ENCODE measurements at places on chromosomes 2 and 18.

DNA sequence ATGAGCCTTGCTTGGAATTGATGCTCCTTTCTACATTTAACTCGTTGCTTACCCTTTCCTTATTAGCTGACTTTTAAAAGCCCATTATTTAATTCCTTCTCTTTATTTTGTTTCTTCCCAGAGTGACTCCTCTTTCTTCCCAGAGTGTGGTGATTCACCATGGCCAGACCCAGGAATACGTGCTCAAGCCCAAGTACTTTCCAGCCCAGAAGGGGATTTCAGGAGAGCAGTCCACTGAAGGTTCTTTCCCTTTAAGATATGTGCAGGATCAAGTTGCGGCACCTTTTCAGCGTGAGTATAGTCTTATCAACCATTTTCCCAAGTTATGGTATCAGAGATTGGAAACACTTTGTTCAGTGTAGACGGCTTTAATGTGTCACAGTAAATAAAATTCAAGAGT is 163.7 kb downstream of the LTBP1 start:
- no peak for DNase-seq

- no peak for DNase-seq
These were observed 1.0 kb upstream of the MOGAT1 start for GRCh38 chr2:222670191-222671038.

DNA sequence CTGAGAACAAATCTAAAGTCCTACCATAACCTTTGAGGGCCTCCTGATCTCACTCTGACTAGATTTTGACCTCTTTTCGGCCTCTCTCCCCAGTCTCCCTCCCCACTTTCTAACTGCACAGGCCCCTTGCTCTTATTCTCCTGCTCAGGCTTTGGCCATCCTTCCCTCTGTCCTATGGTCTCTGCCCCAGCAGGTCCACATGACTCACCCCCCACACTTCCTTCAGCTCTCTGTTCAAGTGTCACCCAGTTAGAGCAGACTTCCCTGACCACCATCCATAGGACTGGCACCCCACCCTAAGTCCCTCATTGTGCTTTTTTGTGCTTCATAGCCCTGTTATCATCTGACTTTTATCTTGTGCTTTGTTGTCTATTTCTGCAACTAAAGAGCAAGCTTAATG is 41.2 kb upstream of the NT5C1B start:
- DNase-seq: no peak

GRCh38 chr2:96105152-96105915 is 11.0 kb downstream of the ADRA2B start:
- DNase-seq: peak; percentile 12

- DNase-seq: no peak
These were observed 114.0 kb downstream of the HIBCH start for GRCh38 chr2:190205657-190206056.

- DNase-seq: no peak
These were observed 212.2 kb downstream of the CAMKMT start for GRCh38 chr2:44573996-44574395.

DNA sequence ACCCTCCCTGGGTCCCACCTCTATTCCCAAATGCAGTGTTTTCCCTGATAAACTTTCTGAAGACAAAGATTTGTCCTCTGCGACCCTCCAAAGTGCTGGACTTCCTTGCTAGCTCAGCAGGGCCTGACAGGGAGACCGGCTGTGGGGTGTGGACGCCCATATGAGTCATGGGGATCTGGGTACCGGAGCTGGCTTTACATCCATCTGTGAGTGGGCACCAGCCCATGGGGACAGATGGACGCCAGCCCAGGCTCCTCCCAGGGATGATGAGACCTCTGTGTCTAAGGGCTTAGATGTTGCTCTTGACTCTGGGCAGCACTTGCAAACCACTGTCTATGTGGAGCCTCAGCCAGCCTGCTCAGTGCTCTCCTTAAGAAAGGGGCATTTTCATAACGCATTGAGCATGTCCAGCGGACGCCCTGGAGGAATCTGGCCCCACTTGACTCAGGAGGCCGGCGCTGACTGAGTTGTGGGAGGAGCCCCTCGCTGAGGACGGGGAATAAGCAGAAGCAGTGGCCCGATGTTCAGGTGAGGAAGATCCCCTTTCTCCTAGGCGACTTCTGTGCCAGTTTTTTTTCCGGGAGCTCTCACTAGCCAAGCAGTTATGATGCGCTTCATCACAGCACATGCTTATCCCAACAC is 229.4 kb upstream of the MYT1L start:
- DNase-seq: no peak

DNA sequence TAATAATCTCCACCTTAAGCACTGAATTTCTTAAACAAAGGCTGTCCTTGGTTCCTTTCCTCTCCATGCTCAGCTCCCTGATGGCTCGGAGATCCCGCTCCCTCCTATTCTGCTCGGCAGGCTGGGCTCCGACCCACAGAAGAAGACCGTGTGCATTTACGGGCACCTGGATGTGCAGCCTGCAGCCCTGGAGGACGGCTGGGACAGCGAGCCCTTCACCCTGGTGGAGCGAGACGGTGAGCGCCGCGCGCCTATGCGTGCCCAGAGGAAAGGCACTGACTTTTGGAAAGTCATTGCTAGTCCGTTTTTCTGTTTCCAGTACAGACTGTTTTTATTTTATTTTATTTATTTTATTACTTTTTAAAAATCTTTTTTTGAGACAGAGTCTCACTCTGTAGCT is 9.6 kb downstream of the CNDP2 start:
- no peak for DNase-seq

DNA sequence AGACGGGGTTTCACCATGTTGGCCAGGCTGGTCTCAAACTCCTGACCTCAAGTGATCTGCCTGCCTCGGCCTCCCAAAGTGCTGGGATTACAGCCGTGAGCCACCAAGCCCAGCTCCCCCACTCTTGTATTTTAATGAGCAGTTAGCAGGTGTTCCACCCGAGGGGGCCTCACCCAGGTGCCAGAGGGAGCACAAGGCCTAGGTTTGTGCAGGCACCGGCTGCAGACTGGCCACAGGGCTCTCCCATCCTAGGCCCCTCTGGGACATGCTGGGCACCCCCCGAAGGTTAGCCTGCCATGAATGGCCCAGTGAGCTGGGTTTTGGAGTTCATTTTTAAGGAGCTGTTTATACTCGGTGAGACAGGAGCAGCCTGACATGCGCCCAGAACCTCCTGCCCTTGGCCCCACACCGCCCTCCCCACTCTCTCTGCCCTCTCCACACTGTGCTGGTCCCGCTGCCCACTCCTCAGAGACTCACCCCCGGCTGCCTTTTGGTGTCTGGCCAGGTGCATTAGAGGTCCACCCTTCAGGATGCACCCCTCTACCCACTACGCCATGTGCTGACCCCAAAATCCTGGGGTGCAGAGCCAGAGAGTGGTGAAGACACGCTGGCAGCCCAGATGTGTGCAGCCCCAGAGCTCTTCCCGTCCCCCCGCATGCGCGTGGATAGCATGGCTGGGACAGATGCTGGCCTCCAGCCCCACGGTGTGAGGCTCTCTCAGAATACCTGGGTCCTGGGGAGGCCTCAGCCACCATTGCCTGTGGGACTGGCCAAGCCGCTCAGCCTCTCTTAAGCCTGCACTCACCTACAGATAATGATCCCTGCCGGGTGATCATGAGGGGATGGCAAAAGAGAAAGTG is 11.2 kb upstream of the KLF11 start:
- DNase-seq: no peak

- DNase-seq: no peak
These were observed 202.6 kb upstream of the SMAD2 start for GRCh38 chr18:48132797-48133655.

DNA sequence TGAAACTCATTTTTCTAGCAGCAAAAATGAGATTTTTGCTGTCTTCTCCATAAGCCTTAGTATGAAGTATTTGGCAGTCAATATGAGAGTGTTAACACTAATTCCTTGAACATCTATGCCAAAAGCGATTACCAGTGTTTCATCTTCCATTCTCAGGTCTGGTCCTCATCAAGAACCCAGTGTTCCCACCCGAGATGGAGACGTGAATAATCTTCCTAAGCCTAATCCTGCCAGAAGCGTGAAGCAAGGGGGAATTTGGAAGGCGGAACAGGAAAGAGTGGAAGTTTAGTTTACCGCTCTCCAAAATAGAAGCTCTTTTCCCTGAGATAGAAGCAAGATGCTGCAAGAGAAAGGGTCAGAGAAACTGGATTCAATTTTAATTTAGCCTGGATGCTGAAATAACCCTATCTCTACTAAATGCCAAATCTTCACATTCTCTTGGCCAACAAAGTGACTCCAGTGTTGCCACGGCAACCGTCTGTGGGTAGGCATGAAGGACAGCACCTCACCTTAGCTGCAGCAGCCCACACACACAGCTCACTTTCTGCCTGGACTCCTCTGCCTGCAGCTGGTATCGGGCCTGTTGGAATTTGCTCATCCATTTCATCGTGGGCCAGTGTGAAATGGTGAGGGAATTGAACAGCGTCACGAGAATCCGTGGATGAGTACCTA is 711.1 kb downstream of the CBLN2 start:
- no peak for DNase-seq

- DNase-seq: no peak
These were observed 21.1 kb upstream of the POLE4 start for GRCh38 chr2:74937221-74937880.

DNA sequence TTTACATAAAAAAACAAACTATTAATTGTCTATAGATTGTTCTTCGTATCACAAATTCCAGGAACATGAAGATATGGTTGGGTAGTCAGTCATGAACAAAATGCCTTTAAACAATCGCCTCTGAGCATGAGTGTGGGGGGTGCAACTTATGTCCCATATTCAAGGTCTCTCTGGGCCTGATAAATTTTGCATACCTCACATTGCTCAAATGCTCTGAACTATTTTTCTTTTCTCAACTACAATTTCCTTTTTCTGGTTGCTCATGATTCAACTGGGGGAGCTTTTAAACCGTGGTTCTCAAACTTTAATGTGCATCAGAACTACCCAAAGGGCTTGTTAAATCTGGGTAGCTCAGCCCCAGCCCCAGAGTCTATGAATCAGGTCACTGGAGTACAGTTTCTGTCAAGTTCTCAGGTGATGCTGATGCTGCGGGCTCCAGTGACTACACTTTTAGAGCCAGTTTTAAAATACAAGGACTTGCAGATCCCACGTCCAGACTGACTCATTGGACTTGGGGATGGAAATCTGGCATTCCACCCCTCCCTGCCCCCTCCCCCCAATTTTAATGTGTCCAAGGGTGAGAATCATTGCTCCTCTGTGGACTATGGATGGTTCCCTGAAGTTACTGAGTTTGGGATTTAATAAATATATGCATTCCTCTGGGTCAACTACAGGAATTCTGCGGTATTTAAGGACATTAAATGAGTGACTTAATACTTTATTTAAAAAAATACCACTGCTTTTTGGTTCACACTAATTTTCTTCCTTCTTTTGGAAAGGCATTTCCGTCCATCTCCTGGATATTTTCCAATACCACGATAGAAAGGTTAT is 1.5 kb upstream of the GPD2 start:
- no peak for DNase-seq

DNA sequence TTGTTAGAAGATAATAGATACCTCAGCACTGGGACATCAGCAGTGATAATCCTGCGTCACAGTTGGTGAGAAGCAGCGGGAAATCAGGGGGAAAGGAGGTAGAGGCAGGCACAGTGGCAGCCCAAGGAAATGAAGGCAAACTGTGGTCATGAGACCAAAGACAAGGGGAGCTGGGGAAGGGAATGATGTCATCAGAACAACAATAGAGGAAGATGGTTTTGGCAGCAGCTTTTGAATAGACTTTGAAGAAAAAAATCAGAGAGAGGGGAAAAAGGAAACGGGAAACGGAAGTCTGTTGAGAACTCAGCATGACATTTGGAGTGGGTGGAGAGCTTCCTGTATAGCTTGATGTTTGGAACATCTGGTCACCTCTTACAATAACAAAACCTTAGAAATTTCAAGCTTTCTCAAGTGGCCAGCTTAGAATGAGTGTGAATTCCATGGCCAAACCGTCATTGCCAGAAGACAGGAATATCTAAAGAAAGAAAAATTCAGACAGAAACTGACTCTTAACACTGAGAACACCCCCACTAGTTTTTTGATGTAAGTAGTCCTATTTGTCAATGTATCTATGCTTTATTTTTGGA is 18.4 kb upstream of the YES1 start:
- DNase-seq: no peak

GRCh38 chr2:86037795-86038192 is 67.9 kb downstream of the POLR1A start:
- DNase-seq: peak; percentile 38

- no peak for DNase-seq
These were observed 49.1 kb downstream of the NHEJ1 start for GRCh38 chr2:219111375-219112061.

GRCh38 chr18:53944721-53945120 is 279.7 kb downstream of the MBD2 start:
- DNase-seq: no peak

DNA sequence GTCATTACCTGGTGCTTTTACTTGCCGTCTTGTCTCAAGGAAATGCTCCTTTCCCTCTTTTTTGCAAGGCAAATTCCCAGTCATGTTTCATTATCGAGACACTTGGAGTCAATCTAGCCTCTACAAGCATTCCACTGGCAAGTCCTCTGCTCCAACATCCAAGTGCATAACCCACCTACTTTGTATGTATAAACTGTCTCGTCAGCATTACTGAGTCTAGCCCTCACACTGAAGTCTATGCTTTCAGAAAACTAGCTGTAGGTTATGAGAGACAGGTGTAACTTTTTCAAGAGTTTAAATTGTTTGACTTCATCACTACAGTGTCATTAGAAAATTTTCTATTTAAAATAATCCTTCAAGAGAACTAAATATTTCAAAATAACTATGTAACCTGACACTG is 319.2 kb downstream of the NBAS start:
- no peak for DNase-seq

- DNase-seq: no peak
These were observed 44.7 kb upstream of the EML6 start for GRCh38 chr2:54678719-54679118.

GRCh38 chr18:22267225-22267624 is 97.8 kb downstream of the GATA6 start:
- DNase-seq: no peak

DNA sequence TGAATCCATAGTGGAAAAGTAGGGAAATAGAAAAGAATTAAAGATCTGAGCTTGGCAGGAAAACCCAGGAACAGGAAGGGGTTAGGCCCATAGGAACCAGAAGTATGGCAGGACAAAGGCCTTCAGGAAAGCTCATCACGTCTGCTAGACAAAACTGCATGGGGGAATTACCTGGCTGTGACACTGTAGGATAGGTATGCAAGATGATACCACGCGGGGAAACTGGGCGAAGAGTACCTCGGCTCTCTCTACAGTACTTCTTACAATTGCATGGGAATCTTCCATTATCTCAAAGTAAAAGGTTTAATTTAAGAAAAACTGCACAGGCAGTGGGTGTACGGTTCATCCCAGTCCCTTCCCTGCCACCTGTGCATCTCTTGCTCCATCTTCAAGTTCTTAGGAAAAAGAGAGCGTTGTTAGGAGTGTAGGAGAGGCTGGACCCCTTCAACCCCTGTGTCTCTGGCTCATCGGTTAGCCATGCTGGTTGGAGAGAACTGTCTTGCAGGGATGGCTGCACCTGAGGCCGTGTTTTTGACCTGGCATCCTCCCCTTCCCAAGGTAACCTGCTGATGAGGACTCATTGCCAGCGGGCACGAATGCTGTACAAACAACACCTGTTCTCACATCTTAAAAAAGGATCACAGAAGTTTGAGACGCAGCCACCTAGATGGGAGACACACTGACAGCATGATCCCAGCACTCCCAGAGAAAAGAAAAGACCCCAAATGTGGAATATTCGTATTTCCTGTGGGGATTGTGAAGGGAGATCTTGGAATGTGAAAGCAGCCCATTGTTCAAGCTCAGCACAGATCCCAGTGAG is 120.5 kb upstream of the COPS8 start:
- no peak for DNase-seq

GRCh38 chr2:231530099-231531011 is at the start of gene NMUR1:
Gene NMUR1, minus strand, starts transcription at chr2:231530445. Its CDS starts 84 bp downstream, at chr2:231530361.
- peak; percentile 80 for DNase-seq

GRCh38 chr2:227504700-227505099 is 32.7 kb downstream of the AGFG1 start:
- no peak for DNase-seq

All from activated CD4-positive, CD25-positive, alpha-beta regulatory T cell treated with anti-CD3 and anti-CD28 coated beads, Interleukin-2, amount 50 U/mL, for 72 hours (primary cell).